ENCODE measurements at places on chromosomes 4 and X.

- DNase-seq, result no peak
- no peaks in the 10 kb centered on the region for H3K27me3 ChIP-seq
- no peak overlapping the region for H3K27ac ChIP-seq
These were observed 235.7 kb downstream of the FRAS1 start for GRCh38 chr4:78292856-78293255.

GRCh38 chrX:20361081-20361889 lies 94.6 kb upstream of the RPS6KA3 start:
- H3K36me3 ChIP-seq, result no peaks in the 10 kb centered on the region
- no peaks in the 10 kb centered on the region for H3K27me3 ChIP-seq
- DNase-seq, result no peak
- no peak overlapping the region for H3K27ac ChIP-seq
- no peak overlapping the region for H3K4me3 ChIP-seq

DNA sequence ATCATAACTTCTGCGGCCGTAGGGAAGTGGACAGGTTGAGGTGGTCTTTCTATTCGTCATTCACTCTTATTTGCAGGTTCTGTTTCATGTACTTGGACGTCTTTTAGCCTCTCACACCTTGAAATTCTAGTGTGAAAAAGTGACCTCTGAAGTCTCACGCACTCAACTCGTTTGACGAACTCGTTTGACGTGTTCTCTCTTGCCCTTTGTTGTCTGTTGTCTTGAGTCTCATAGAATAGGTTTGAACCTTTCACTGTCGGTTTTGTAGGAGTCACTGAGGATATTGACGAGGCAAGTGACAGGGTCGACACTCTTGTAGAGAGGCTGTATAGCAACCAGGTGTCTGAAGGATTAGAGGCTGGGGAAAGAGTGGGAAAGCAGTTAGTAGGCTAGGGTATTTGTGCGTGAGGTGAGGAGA lies 1.1 kb upstream of the PGRMC2 start:
- no peaks in the 10 kb centered on the region for H3K27me3 ChIP-seq
- peak overlapping the region; percentile 75 for H3K4me3 ChIP-seq
- DNase-seq, result peak; percentile 48
- H3K27ac ChIP-seq, result peak overlapping the region; percentile 90

DNA sequence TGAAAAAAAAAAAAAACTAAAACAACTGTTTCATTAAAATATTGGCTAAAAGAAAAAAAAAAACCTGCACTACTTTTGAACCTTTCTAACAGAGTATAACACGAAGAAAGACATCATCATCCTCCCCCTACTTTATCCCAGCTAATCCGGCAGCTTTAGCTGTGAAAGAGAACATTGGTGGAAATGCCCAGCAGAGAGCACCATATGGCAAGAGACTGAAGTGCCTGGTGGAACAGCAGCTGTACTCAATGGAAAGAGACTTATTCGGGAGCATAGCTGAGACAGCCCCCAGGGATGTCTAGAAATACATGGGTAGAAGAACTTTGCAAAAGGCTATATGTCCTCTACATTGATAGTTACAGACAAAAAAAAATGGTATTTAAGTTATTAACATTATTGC lies 30.3 kb downstream of the STPG2 start:
- DNase-seq, result peak; percentile 14
- no peak overlapping the region for H3K27ac ChIP-seq
- H3K27me3 ChIP-seq, result no peaks in the 10 kb centered on the region
- H3K4me3 ChIP-seq, result no peak overlapping the region
- no peaks in the 10 kb centered on the region for H3K36me3 ChIP-seq
- no peaks in the 10 kb centered on the region for H3K4me1 ChIP-seq

All from MM.1S (cell line).